ENCODE measurements at places on chromosomes 12 and 14.
A peak's percentile ranks its signal among the peaks of the same experiment; 100 is the strongest.

GRCh38 chr14:103721334-103722120 is 5.9 kb downstream of the ZFYVE21 start:
- DNase-seq = peak; percentile 32

- no peak for DNase-seq
These were observed 139.9 kb downstream of the DUSP6 start for GRCh38 chr12:89212339-89212771.

DNA sequence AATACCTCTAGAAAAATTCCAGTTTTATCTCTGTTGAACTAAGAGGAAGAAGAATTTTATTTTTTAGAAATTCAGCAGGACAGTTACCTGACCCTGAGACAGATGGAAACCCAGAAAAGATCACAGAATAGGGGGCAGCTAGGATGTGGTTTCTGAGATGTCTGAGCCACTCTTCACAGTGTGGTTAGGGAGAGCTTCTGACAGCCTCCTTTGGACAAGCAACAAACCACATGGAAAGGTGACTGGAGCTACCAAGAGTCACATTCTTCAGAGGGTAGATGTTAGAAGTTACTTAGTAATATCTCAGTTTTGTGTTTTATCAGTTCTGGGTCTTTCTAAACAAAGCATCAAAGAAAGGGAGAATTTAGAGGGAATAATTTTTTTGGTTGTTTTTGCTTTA is 117.3 kb upstream of the NAP1L1 start:
- DNase-seq = no peak

GRCh38 chr12:113398346-113399290 is 5.1 kb downstream of the SDS start:
- DNase-seq = no peak

DNA sequence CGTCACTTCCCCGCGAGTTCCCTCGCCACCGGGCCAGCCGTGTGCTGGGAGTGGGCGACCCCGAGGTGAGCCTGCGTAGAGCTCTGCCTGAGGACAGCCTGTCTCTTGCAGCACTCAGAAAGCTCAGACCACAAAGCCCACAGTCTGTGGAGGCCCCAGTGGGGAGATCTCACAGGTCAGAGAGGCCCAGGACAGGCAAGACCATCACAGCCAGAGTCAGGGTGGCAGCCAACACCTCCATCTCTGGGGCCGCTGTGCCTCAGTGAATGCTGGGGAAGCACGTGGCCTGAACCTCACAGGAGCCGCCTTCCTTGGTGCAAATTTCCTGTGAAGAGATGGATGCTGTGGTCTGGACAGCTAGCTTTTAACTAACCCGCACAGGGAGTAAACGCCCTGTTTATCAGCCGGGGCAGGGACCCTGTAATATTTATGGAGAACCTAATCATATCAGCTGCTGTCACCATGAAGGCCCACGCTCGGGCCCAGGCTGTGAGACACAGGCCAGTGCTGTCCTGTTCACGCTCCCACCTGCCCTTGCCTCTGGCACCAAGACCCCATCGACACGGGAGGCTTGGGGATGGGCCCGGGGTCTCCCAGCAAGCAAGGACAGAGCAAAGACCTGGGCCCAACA is 56.9 kb downstream of the CDC42BPB start:
- DNase-seq = no peak

DNA sequence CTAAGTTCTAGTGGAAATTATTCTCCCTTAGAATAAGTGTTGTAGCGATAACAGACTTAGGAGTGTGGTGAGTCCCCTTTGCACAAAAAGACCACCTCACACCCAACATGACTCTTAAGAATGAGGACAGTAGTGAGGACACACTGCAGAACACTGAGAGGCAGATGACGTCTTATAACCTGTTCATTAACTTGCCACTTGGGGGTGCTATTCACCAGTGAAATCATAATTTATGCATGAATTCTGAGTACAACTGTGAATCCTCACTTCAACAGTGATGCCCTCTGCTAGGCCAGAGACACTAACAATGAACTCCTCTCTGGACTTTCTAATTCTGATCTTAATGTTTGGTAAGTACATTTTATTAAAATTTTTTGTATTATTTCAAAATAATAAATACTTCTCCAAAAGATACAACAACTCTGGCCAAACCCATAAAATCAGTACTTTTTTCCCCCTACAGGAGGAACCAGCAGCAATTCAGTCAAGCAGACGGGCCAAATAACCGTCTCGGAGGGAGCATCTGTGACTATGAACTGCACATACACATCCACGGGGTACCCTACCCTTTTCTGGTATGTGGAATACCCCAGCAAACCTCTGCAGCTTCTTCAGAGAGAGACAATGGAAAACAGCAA is 274.7 kb downstream of the DAD1 start:
- DNase-seq = peak; percentile 64

DNA sequence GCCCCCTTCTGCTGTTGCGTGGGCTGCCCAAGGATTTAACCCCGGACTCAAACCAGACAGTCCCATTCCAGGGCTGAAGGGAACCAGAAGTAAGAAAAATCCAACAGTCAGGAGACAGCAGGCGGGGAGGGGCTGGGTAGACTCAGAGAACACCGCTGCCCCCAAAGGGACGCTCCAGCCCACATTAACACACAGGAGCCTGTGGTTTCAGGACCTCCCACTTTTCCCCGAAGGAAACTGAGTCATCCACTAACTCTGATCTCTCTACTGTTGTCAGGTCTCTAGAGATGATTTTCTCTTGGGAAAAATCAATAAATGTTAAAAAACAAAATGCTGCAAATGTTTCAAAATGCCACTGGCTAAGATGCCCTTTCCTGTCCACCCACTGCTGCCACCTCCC is 41.6 kb downstream of the FBXO21 start:
- no peak for DNase-seq

DNA sequence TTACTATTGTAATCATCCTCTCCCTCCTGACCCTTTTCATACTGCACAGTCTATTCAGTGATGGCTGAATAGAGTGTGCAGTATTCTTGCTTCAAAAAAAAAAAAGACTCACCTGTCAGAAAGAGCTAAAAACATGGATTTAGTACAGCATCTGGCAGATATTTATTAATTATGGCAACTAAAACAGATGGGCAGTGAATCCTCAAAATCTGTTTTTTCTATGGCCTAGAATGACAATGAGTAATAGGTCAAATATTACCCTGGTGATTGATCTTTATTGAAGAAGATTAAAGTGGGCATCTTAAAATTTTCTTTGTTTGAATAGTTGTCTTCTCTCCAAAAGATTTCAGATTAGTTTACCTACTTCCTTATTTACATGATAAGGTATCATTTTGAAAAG is 543.6 kb downstream of the FOXG1 start:
- no peak for DNase-seq

DNA sequence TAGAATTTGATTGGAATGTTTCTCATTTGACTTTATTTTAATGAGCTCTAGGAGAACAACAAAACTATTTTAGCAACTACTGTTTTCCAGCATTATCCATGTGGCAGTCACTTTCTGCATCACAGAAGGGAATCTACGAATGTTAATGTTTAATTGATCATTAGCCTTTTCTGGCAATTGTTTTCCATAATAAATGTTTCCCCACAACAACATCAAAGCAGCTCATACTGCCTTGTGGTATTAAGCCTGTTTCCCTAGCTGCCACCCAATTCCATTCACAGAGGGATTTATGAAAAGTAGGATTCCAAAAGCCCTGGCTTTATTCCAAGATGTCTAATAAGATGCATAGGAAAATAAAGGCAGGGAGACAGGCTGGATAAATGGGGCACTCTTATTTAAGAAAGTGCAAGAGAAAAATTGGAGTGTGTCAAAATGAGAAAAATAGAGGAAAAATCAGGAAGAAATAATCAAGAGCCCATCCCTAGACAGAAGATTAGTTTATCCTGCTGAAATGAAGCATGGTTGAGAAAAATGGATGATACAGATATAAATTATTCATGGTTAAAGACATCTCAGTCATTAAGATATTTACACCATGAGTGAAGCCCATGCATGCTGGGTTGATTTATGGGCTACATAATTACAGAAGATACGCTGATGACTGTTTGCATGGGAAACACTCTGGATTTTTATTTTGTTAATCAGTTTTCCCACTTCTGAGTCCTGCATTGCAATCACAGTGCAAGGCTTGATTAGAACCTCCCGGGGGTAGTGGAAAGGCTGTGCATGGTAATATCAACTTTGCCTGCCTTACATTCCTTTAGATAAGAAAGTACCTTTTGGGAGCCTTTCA is 180.3 kb downstream of the HELB start:
- no peak for DNase-seq

GRCh38 chr12:45285717-45286116 is 69.8 kb downstream of the ANO6 start:
- no peak for DNase-seq

All from fibroblast of skin of back (primary cell).